Natural killer cell (primary cell): ENCODE measurements at places on chromosomes 1 and 21.

- DNase-seq: no peak
These were observed 149.3 kb upstream of the WNT4 start for GRCh38 chr1:22292011-22292788.

- no peak for DNase-seq
These were observed 535 bp downstream of the SETD4 start for GRCh38 chr21:36059823-36060158.

DNA sequence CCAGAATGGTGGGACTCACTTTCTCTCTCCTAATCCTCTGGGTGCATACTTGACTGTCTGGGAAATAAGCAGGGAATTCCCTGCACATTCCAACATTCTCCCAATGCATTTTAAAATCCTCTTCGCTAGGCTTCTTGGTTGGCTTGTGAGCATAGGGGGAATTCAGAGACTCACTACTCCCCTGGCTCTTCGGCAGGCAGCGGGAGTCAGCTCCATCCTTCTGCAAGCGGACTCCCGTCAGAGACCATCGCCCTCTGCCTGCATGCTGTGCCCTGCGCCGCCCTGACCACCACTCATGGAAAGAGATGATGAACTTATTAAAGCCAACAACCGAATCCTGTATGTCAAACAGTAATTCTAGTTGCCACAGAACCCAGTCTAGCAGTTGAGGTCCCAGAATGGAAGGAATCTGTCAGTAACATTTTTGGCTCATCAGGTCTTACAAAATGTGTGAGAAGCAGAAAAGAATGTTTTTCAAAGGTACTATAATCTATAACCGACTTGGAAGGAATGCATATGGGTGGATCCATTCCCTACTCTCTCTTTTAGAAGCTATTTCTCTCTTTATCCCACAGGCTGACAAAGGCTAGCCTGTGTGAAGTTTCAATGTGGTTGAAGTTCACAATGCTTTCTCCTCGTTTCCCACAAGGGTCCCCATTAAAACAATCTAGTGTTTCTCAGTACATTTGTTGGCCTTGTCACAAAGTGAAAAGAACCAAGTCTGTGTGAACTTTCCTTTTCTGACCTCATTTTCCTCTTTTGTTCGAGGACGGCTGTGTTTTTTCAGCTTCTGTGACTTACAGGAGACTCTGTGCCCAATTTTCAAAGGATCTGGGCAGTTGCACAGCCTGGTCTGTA, 119.1 kb upstream of the ADAR start:
- DNase-seq: no peak

GRCh38 chr1:41999884-42000283, 81.2 kb upstream of the HIVEP3 start:
- DNase-seq: no peak

- no peak for DNase-seq
These were observed 391.4 kb downstream of the MRPL39 start for GRCh38 chr21:25215698-25216384.

GRCh38 chr21:36047139-36047538, 13.2 kb downstream of the SETD4 start:
- DNase-seq: no peak

- no peak for DNase-seq
These were observed 710 bp upstream of the HYI start for GRCh38 chr1:43454270-43455011.

- DNase-seq: no peak
These were observed 6.3 kb upstream of the ARID1A start for GRCh38 chr1:26689504-26689903.

GRCh38 chr1:90922996-90923395, 98.8 kb downstream of the ZNF644 start:
- no peak for DNase-seq

DNA sequence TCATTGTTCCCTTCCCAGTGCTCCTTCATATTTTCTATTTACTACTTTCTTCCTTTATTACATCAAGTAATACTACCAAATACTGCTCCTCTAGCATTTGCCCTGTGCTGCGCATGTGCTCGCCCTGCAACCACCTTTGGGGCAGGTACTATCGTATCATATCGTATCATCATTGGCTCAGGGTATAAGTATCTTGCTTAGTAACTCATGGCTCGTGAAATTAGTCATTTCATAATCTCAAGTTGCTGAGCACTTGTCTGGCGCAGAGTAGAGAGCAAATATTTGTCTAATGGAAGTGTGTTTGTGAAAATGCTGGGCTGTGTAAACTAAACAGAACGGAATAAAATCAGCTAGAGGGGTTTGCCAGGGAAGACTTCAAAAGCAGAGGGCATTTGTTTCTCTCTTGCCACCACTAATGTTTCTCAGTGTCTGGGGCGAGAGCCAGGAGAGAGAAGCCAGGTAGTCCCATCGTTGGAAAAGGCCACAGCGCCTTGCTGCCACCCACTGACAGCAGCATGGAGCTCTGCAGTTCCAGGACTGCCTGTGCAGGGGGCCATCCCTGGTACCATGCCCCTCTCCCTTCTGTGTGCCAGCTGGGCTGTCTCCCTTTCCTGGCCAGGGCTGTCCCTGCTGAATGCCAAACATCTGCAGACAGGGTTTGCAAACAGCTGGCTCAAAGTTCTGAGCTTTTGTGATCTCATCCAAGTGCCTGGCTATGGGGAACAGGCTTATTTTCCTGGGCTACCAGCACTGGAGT, 20.0 kb upstream of the CPT2 start:
- DNase-seq: no peak

DNA sequence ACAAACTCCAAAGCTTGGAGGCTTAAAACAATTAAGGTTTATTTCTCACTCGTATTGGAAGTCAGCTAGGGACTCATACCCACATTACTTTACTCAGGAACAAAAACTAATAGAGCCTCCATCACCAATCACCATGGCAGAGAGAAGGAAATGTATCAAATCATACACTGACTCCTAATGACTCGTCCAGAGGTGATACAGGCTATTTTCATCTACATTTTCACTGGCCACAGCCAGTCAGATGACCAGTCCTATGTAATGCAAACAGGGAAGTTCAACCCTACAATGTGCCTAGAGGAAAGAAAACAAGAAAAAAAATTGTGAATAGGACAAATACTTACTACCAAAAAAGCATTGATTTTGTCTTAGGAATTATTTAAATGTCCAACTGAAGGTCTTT, 110.3 kb downstream of the SEC16B start:
- no peak for DNase-seq

GRCh38 chr1:158353303-158354075, at the start of gene CD1E:
CD1E (plus strand) TSS chr1:158353894; CDS start chr1:158353989, 95 bp downstream.
- no peak for DNase-seq

DNA sequence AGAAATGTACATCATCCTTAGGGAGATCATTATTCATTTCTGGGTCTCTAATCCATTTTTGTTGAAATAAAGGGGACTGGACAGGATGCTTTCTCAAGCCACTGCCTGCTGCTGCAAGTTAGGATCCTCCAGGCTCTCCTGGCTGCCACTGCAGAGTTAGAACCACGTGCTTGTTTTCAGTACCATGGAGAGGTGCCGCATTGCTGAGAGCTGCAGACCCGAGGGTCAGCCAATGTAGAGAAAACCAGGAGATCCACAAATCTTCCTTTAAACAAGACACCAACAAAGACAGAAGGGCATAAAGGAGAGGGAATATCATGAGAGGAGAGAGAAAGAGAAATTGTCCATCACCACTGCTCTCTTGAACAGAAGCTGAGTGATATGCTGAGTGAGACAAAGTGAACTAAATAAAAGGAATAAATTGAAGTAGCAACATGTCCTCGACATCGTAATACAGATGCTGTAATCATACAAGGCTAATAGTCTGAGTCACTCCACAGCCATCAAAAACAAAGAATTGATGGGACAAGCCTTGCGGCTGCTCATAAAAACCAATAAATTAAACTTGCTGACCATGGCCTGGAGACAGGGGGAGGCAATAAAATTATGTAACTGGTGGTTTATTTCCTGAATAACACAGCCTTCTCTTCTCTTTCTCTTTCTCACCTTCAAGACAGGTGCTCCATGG, 255.7 kb downstream of the OMA1 start:
- DNase-seq: no peak
